ENCODE measurements at places on chromosomes 1 and 21.

DNA sequence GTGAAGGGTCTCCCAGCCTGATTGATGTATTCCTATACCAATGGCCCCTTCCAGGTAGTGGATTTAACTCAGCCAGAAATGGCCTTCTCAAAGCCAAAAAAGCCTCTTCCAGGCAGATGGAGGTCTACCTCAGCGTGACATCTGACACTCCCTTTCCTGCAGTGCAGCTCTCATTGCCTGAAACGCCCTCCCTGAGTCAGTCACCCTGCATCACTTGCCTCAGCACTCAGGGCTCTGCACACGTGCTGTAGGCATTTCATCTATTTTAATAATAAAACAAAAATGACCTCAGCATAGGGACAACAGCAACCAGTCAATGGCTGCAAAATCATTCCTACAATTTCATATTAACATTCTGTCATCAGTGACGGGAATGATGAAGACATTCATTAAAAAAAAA is 64.4 kb upstream of the GJA5 start:
- DNase-seq, result no peak

DNA sequence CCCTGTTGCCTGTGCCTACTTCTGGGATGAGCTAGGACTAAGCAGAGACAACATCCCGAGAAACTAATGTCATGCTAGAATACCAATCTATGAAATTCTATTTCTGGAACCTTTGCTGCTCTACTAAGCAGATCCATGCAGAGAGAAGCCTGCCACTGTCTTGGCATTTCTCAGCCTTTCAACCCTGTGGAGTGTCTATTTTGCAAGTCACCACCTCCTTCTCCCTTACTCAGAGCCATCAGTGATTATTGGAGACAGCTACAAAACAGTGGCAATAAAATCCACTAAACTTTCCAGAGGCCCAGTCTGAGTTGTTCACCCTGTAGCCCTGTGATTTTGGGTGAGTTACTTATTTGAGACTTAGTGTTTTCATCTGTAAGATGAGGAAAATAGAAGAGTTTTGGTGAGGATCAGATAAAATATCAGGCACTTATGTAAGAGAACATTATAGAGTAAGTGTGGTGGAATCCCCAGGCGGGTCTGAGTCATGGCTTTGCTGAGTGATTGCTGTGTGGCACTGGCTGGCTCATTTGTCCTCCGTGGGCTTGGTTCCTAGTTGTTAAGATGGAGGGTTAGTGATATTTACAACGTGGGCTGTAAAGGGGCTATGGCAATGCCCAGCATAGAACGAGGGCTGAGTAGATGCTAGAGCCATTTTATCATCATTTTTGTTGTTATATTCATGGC is 61.1 kb downstream of the FMN2 start:
- DNase-seq, result no peak

DNA sequence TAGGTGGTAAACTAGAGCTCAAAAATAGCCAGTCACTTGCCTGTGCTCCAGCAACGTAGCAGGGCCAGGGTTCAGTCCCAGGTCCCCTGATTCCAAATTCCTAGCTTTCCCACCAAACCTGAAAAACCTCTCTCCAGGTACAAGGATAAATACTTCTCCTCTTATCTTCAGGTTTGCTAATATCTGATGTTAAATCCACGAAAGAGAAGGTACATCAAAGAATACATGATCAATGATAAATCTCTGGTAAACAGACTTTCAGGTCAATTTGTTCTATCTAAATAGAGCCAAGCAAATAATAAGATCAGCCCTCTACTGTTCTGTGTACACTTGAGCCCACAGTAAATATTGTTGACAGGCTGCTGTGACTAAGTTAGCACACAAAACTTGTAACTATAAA is 52.1 kb upstream of the AKT3 start:
- no peak for DNase-seq

DNA sequence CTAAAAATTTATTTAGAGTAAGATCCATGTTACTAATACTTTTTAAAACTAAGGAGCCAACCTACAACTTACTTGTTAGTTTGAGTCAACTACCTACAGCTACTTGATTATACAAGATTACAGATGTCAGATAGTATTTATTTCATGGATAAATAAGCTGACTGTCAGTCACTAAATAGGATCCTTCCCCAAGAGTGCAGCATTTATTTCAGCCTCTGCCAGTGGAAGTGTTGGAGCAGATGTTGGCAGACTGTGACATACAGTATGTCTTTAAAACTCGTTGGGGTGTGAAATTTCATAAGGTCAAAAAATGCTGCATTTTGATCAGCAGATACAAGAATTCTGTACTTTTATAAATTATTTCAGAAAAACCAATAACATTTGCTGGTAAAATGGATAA is 156.2 kb downstream of the AKT3 start:
- no peak for DNase-seq

- no peak for DNase-seq
Observed at GRCh38 chr1:109877317-109877771, 33.3 kb upstream of the CSF1 start.

Data from stimulated activated CD4-positive, alpha-beta T cell treated with anti-CD3 and anti-CD28 coated beads, Interleukin-1b, Interleukin-23, amount 100 ng/mL, for 24 hours (primary cell).